GM23248 (cell line): ENCODE measurements at places on chromosomes 6 and 20.
A peak's percentile ranks its signal among the peaks of the same experiment; 100 is the strongest.

DNA sequence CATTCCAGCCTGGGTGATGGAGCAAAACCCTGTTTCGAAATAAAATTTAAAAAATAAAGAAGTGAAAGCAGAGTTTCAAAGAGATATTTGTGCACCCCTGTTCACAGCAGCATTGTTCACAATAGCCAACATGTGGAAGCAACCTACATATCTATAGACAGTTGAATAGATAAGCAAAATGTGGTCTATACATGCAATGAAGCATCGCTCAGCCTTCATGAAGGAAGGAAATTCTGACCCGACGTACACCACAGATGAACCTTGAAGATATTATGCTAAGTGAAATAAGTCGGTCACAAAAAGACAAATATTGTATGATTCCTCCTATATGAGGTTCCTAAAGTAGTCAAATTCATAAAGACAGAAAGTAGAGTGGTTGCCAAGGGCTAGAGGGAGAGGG lies 6.5 kb upstream of the NCOA6 start:
- DNase-seq: no peak
- H3K4me3 ChIP-seq: no peak overlapping the region
- no peaks in the 10 kb centered on the region for H3K4me1 ChIP-seq
- no peak overlapping the region for H3K27ac ChIP-seq
- no peaks in the 10 kb centered on the region for H3K36me3 ChIP-seq

- DNase-seq: no peak
- no peaks in the 10 kb centered on the region for H3K36me3 ChIP-seq
- no peak within 1 kb of the TSS for H3K4me3 ChIP-seq
- peaks cover 26% of the 10 kb centered on the region for H3K27me3 ChIP-seq
These were observed at the start of gene SMOC2 for GRCh38 chr6:168440520-168441433. TSS of gene SMOC2 (plus strand) at chr6:168441184. CDS start at chr6:168441371, 187 bp downstream.

- H3K4me3 ChIP-seq: no peak overlapping the region
- no peaks in the 10 kb centered on the region for H3K27me3 ChIP-seq
- no peaks in the 10 kb centered on the region for H3K36me3 ChIP-seq
- H3K4me1 ChIP-seq: no peaks in the 10 kb centered on the region
- H3K27ac ChIP-seq: no peak overlapping the region
These were observed 1333.5 kb downstream of the KHDRBS2 start for GRCh38 chr6:60952500-60952899.

DNA sequence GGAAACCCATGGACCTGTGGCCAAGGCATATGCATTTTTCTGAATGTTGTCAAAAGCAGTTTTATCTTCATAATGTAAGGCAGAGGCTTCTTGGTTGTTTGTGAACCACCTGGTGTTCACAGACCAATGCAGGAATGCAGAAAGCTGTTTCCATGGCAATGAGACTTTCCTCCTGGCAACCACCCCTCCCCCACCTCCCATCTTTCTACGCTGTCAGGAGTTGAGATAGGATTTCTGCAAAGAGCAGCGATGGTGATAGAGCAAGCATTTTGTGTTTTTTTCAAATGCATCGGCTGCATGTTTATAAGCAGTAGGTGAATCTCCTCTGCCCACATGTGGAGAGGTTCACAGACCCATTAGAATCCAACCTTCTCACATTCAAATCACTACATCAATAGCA lies 114.1 kb upstream of the SMLR1 start:
- H3K27ac ChIP-seq: no peak overlapping the region
- no peak for DNase-seq
- no peaks in the 10 kb centered on the region for H3K4me1 ChIP-seq
- H3K4me3 ChIP-seq: no peak overlapping the region
- H3K36me3 ChIP-seq: no peaks in the 10 kb centered on the region

DNA sequence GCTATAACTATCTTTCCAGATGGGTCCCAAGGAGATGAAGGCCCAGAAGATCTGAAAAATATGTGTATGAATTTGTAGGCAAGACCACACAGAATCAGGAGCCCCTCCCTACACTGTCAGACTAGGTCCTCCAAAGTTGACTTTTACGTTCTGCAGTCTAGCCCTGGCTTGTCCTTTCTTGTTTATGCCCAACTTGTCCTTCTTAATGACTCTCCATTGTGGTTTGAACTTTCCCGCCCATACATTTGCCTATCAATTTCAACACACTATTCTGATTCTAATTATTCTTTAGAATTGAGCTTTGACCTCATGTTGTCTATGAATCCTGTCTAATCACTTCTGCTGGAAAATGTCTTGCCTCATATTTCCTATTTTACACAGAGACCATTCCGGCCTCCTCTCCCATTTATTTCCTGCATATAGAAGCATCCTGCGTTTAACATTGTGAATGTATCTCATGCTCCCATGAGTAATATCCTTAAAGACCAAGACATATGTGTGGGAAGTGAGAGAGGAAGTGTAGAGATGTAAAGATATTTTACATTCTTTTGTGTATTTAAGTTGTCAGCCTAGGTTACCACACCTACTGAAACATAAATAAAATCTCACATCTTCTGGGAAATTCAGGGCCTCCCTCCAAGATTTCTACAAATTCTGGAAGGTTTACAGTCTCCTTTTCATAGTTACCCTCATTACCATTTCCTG lies 348.3 kb downstream of the BCKDHB start:
- peaks cover 57% of the 10 kb centered on the region for H3K4me1 ChIP-seq
- H3K4me3 ChIP-seq: no peak overlapping the region
- H3K27ac ChIP-seq: peak overlapping the region; percentile 80
- no peaks in the 10 kb centered on the region for H3K27me3 ChIP-seq
- DNase-seq: peak; percentile 56

- peaks cover 8% of the 10 kb centered on the region; the same call in 1 of the 2 replicates for H3K4me1 ChIP-seq
- H3K36me3 ChIP-seq: no peaks in the 10 kb centered on the region
- no peaks in the 10 kb centered on the region for H3K27me3 ChIP-seq
- peak overlapping the region; percentile 89 for H3K4me3 ChIP-seq
These were observed 1.4 kb upstream of the CEP43 start for GRCh38 chr6:166997768-166998255.

DNA sequence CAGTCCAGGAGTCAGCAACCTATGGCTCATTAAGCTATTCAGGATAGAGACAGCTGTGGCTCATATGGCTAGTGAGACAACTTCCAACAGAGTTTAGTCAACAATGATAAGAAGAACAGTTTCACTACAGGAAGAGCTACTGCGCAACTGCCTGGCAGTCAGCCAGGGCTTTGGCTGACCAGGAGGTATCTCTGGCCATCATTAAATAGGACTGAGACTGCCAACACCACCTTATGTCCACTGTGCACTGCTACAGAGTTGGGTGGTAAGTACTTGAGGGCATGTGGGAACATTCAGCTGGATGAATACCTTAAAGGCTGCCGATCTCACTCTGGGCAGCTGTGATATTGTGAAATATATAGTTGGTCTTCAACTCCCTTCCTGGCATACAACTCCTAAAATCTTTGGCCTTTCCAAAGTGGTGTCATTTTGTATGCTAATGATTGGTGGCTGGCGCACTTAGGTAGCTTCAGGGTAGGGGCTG lies 52.2 kb upstream of the FAM83C start:
- H3K4me1 ChIP-seq: peaks cover 44% of the 10 kb centered on the region
- peak overlapping the region; percentile 39 for H3K27ac ChIP-seq
- H3K27me3 ChIP-seq: no peaks in the 10 kb centered on the region
- peak; percentile 76 for DNase-seq
- peaks cover 16% of the 10 kb centered on the region for H3K36me3 ChIP-seq

- no peaks in the 10 kb centered on the region for H3K4me1 ChIP-seq
- H3K36me3 ChIP-seq: no peaks in the 10 kb centered on the region
- no peak overlapping the region for H3K4me3 ChIP-seq
- no peak overlapping the region for H3K27ac ChIP-seq
- H3K27me3 ChIP-seq: no peaks in the 10 kb centered on the region
These were observed 19.1 kb upstream of the HLA-DQB1 start for GRCh38 chr6:32685603-32686002.

GRCh38 chr6:32298632-32299336 lies 72.9 kb downstream of the TSBP1 start:
- no peaks in the 10 kb centered on the region for H3K27me3 ChIP-seq
- H3K4me3 ChIP-seq: no peak overlapping the region
- peak; percentile 30 for DNase-seq
- H3K27ac ChIP-seq: no peak overlapping the region

GRCh38 chr6:165842281-165842936 lies 179.4 kb upstream of the PDE10A start:
- H3K27me3 ChIP-seq: peaks cover 36% of the 10 kb centered on the region
- no peak overlapping the region for H3K27ac ChIP-seq
- no peak overlapping the region for H3K4me3 ChIP-seq
- DNase-seq: no peak

DNA sequence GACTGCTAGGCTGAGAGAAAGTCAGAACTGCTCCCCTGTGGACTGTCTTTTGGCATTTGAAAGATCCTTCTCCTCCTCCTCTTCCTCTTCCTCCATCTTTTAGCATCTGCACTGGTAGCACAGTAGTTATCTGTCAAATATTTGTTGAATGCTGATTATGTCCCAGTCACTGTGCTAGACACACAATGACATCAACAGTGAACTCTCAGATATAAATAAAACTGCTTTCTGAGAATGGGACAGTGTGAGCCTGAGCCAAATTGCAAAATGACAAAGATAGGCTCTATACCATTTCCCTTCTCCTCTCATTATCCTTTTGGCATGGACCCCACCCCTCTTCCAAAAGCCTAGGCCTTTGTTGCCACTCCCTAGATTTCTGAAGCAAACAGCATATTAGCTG lies 27.9 kb upstream of the LRRC1 start:
- H3K4me1 ChIP-seq: peaks cover 4% of the 10 kb centered on the region; the same call in 1 of the 2 replicates
- H3K36me3 ChIP-seq: no peaks in the 10 kb centered on the region
- no peak overlapping the region for H3K27ac ChIP-seq
- H3K4me3 ChIP-seq: no peak overlapping the region
- no peak for DNase-seq

DNA sequence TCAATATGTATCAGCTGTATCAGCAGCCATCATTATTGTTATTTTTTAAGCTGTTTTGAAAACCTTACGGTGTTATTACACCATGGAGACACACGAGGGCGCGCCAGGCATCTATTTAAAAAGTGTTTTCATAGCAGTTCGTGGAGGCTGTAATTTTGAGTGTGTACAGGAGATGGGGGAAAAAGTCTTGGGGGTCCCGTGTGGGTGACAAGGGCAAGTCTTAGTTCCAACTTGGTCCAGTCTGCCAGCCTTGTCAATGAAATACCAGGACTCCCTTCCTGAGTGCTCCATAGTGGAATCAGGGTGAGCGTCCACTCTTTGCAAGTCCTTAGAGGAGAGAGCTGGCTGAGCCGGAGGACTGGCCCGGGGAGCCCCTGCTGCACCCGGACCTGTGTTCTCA lies 43.3 kb downstream of the SLC2A10 start:
- peaks cover 6% of the 10 kb centered on the region for H3K4me1 ChIP-seq
- H3K27me3 ChIP-seq: no peaks in the 10 kb centered on the region
- peak overlapping the region; percentile 42 for H3K4me3 ChIP-seq
- peak; percentile 82 for DNase-seq

GRCh38 chr6:18360188-18360587 lies 27.0 kb upstream of the RNF144B start:
- DNase-seq: no peak
- no peak overlapping the region for H3K4me3 ChIP-seq
- no peaks in the 10 kb centered on the region for H3K36me3 ChIP-seq
- peaks cover 12% of the 10 kb centered on the region for H3K4me1 ChIP-seq
- H3K27me3 ChIP-seq: no peaks in the 10 kb centered on the region

DNA sequence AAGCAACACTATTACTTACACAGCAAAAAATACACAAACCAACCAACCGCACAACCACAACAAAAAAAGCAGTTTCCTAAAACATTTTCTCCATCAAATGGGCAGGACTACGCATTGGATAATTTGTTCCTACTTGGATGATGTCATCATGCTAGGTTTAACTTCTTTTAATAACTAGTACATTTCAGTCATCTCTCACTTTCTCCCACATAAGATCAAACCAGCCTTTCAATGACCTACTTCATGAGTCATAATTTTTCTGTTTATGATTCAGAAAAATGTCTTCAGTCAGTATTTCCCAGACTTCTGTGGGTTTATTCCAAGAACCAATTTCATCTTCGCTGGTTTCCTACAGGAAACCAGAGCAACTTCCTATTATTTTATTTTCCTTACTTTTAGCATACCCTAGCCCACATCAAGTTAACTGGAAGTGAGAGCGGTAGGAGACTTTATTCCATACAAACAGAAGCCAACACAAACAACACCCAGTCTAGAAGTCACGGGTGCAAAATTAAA lies 134.2 kb downstream of the GMDS start:
- DNase-seq: peak; percentile 72
- H3K27ac ChIP-seq: no peak overlapping the region
- H3K4me1 ChIP-seq: peaks cover 8% of the 10 kb centered on the region; the same call in 1 of the 2 replicates

- no peak overlapping the region for H3K4me3 ChIP-seq
- H3K4me1 ChIP-seq: no peaks in the 10 kb centered on the region
- H3K27me3 ChIP-seq: 0 out of 2 replicates have a peak, but pooled peaks cover 4% of the 10 kb centered on the region
- H3K27ac ChIP-seq: no peak overlapping the region
These were observed 35.1 kb upstream of the DUSP22 start for GRCh38 chr6:257031-257725.

DNA sequence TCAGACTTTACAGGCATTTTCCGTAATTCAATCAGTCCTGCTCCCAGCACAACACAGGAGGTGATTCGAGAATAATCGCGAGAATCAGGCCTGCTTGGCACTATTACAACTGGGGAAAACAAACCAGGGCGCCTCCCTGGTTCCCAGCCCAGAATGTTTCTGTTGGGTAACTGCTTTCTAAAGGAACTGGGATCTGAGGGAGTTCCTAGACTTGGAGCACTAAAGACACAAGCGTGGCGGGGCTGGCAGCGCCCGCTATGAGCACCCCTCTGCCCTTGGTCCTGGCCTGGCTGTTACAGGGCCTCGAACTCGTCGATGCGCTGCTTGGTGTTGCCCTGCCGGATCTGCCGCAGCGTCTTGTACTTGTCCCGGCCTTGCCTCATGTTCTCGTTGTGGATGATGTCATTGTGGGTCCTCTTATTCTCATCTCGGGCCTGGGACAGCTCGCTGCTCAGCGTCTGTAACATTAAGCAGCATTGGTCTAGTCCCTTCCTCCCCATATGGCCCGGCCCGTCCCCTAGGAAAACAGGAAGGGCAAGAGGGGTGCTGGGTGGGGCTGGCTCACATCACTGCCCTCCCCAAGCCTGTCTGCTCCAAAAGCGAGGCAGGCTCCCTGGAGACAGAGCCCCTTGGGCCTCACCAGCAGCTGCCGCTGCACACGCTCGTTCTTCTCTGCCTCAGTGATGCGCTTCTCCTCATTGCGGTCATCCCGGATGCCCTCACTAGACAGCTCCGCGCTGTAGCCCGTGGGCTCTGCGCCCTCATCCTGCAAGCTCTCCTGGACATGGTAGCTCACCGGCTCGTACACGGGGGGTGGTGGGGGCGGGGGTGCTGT lies 52.3 kb downstream of the EZR start:
- no peak for DNase-seq
- H3K36me3 ChIP-seq: peaks cover 17% of the 10 kb centered on the region; the same call in 1 of the 2 replicates
- no peaks in the 10 kb centered on the region for H3K4me1 ChIP-seq
- H3K4me3 ChIP-seq: no peak overlapping the region
- no peaks in the 10 kb centered on the region for H3K27me3 ChIP-seq

DNA sequence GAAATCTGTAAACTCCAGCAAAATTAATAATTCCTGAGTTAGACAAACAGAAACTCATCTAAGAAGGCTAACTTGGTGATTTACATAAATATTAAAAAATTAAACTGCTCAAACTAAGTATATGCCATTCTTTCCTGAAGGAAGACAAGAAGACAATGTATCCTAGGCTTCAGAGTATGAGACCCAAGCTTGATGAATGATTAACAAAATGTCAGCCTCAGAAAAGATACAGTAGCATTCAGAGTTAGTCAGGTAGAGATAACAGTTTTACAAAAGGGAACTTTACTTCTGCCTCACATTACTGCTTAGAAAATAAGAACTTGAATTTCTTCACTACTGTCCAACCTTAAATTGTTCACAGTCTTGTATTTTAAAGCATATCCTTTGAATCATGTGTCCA lies 12.0 kb downstream of the CSNK2A1 start:
- H3K36me3 ChIP-seq: peaks cover 13% of the 10 kb centered on the region; the same call in 1 of the 2 replicates
- H3K4me1 ChIP-seq: peaks cover 17% of the 10 kb centered on the region
- H3K27me3 ChIP-seq: no peaks in the 10 kb centered on the region
- no peak for DNase-seq
- H3K27ac ChIP-seq: no peak overlapping the region
